ENCODE measurements at places on chromosomes 5 and 9.
A peak's percentile ranks its signal among the peaks of the same experiment; 100 is the strongest.

DNA sequence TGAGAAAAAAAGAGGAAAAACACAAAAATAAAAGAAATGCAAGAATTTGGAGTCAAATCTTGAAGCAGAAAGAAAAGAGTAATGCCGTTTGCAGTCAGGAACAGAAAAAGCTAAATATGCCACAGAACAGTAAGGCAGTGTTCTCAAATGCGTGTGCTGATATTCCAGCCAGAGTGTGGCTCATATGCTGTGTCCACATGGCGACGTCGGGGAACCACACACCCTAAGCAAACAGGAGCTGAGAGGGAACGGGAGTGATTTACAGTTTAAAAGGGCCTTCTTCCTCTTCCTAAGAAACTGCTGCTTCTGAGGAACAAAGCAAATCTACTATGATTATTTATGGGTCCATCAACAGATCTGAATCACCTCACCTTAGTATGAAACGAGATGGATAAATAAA is 42.7 kb downstream of the DDX31 start:
- DNase-seq, result no peak

- no peak for DNase-seq
These were observed 73.8 kb downstream of the C9orf50 start for GRCh38 chr9:129547063-129547462.

GRCh38 chr5:109805883-109806282 is 116.2 kb downstream of the MAN2A1 start:
- peak; percentile 15 for DNase-seq

- peak; percentile 70 for DNase-seq
These were observed 91.5 kb upstream of the NFIL3 start for GRCh38 chr9:91515074-91515687.

GRCh38 chr5:83973925-83974815 is 253.5 kb upstream of the HAPLN1 start:
- no peak for DNase-seq

DNA sequence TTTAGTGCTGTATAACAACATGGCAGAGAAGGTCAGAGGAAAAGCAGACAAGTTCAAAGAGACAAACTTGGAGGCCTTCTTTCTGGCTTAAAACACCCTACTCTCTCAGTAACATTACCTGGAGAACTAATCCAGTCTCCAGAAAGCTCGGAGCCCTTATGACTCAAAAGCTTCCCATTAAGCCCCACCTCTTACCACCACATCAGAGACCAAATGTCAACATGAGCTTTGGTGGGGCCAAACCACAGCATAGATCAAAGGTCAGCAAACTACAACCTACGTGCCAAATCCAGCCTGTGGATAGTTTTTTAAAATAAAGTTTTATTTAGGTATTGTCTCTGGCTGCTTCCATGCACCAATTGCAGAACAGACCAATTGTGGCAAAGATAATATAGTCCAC is 589.9 kb downstream of the DNAH5 start:
- DNase-seq, result no peak

GRCh38 chr5:53917826-53918225 is 357.4 kb downstream of the NDUFS4 start:
- DNase-seq, result no peak

DNA sequence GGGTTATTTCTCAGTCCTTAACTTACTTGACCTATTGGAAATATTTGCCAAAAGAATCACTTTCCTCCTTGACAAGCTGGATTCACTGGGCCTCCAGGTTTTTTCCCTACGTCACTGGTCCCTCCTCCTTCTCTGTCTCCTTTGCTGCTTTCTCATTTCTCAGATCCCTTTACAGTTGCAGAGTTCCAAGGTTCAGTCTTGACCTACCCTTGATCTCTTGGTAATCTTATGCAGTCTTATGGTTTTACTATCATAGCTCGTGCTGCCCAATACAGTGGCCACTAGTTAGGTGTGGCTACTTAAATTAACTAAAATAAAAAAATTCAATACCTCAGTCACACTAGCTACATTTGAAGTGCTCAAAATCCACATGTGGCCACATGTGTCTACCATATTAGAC is 11.4 kb downstream of the SLC38A9 start:
- DNase-seq, result no peak

GRCh38 chr5:172696171-172696849 is 55.2 kb downstream of the NEURL1B start:
- DNase-seq, result no peak

All from left renal cortex interstitium (tissue), 4 donors.